ENCODE measurements at places on chromosomes 13 and 19.

DNA sequence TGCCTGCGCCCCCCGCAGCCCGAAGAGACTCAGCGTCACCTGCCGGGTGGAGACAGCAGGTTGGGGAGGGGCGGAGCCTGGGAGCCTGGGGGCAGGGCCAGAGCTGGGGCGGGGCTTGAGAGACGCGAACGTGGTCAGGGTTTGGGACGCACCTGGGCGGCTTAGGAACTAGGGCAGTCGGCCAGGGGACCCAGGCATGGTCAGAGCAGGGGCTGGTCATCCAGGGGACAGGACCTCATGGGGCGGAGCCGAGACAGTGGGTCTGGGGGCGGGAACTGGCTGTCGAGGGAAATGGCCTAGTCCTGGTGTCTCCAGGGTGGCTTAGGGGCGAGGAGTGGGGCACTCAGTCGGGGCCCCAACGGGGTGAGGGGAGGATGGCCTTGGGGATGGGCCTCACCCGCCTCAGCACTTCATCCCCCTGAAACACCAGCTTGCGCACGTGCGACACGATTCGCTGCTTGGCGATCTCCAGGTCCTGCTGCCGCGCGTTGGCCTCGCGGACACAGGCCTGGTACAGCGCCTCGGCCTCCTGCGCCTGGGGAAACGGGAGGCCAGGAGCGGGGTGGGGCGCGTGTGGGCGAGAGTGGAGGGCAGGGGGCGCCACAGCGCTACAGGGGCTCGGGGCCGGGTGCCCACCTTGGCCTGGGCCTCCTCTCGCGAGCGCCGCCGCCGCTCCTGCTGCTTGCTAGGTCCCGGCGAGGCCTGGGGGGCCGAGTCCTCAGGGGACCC is 5.8 kb downstream of the GMIP start:
- no peak for DNase-seq

DNA sequence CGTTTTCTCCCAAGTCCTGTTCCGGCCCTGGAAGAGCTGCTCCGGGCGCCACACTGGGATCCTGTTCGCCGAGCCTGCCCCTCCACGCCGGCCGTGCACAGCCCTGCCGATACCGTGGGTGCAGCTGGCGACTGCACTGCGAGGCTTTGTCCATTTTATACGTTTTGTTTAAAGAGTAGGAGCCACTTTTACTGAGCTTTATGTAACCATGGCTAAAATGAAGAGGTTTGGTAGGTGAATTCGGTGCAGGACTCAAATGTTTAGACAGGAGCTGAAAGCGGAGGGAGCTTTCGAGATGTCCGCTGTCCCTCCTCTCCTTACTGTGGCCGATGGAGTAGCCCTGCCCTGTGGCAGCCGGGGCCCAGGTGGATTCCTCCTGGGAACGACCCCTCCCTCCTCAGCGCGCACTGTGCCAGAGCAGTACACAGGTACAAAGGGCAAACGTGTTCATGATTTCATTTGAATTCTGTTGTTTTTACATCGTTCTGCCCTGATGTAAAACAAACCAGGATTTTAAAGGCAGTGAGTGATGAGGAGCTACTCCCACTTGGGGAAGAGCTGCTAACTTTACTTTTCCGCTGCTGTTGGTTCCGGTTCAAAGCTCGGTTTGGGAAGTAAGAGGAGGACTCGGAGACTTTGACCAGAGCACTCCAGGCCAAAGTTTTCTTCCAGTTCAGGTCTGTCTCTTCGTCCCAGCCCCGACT is 1.7 kb downstream of the COL4A2 start:
- no peak for DNase-seq

DNA sequence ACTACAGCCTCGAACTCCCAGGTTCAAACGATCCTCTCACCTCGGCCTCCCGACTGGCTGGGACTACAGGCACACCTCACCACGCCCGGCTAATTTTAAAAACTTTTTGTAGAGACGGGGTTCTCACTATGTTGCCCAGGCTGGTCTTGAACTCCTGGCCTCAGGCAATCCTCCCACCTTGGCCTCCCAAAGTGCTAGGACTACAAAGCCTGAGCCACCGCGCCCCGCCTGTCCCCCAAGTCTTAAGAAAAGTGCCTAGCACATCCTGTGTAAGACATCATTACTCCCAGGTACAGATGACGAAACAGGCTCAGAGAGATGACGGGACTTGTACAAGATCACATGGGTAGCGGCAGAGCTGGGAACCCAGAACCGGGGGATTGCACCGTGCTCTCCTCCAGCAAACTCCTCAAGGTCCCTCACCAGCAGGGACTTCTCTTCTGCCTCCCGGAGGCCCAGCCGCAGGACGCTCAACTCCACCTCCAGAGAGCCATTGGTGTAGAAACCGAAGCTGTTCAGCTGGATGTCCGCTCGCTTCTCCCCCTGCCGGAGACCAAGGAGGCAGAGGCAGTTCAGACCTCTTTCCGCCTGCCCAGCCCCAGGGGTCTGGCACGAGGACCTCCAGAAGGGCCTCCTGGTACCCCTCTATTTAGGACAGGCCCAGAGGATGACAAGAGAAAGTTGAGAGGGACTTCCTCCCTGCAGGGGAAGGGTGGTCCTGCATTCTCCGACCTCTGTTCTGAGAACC is 1.0 kb downstream of the GPR108 start:
- peak; percentile 42 for DNase-seq

- DNase-seq: no peak
Measured at GRCh38 chr13:39540929-39541605, 61.9 kb downstream of the LHFPL6 start.

GRCh38 chr19:20321139-20321763 is 154.2 kb downstream of the ZNF486 start:
- DNase-seq: no peak

DNA sequence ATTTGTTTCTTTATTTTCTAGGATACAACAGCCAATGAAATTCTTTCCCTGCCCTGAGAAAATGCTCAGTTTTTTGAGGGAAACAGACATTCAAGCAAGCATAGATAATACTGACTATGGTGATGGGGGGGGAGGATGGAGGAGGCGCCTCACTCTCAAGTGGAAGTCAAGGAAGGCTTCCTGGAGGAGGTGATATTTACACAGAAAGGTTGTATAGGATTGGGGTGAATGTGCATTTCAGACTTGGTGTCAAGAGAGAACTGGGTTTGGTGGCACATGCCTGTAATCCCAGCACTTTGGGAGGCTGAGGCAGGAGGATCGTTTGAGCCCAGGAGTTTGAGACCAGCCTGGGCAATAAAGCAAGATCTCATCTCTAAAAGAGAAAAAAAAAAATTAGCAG is 12.2 kb upstream of the ADGRE1 start:
- no peak for DNase-seq

GRCh38 chr13:65615506-65615905 is 1614.6 kb downstream of the PCDH9 start:
- DNase-seq: no peak

- DNase-seq: no peak
Measured at GRCh38 chr13:29562786-29563438, 32.6 kb downstream of the SLC7A1 start.

DNA sequence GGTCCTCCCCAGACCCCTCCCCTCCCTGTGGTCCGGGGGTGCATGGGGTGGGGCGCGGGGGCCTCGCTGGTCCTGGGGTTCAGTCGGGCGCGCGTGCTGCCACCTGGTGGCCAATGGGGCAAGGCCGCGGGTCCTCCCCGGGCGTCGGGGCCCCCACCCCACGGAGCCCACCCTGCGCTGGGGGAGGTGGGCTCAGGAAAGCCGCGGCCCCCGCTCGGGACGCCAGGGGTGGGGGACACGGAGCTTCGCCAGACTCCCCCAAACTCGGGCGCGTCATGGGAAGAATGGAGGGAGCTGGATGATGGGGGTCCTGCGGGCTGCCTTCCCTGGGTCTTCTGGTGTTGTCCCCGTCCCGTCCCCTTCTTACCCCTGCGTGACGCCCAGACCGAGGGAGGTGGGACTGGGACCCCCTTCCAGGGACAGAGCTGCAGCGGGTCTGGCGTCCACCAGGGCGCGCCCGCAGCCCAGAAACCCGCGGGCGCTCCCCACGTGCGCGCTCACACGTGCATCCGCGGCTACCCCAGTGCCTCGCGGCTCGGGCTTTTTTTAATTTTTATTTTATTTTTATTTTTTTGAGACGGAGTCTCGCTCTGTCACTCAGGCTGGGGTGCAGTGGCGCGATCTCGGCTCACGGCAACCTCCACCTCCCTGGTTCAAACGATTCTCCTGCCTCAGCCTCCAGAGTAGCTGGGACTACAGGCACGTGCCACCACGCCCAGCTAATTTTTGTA is 19.8 kb upstream of the TCF3 start:
- DNase-seq: peak; percentile 58

GRCh38 chr13:44573071-44573470 is 3.1 kb downstream of the TSC22D1 start:
- DNase-seq: no peak

- DNase-seq: no peak
Measured at GRCh38 chr13:108561149-108561548, 68.3 kb upstream of the MYO16 start.

DNA sequence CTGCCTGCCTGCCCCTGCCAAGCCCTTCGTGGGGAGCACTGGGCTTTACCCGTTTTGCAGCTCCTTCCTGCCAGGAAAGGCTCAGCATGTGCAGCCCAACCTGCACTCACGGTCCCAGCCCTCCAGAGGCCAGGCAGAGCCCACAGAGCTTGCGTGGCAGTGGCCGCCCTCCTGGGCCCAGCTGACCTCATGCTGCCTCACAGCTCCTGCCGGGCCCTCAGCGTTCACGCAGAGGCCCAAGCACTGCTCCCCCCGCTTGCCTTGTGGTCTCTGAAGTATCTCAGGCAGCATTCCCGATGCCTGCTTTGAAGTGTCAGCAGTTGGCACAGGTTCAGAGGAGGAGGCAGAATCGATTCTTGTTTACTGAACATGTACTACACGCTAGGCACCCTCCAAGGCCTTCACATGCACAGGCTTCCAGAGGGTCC is 32.5 kb downstream of the CAPN12 start:
- no peak for DNase-seq

DNA sequence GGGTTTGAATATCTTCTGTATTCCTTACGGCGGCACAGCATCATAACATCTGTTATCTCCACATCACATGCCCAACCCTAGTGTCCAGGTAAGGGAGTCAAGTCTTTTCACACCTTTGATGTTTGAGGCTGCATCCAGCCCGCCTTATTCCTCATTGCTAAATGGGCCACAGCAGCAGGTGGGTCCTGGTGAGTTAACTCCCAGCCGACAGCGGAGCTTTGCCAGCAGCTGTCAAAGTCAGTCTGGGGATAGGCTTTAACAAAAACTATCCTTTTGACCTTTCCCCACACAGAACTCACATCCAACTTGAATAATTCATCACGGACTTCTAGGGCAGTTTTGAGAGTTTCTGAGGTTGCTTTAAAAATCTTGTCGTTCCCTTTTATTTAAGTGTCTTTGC is 235.1 kb downstream of the DLEU7 start:
- DNase-seq: no peak

DNA sequence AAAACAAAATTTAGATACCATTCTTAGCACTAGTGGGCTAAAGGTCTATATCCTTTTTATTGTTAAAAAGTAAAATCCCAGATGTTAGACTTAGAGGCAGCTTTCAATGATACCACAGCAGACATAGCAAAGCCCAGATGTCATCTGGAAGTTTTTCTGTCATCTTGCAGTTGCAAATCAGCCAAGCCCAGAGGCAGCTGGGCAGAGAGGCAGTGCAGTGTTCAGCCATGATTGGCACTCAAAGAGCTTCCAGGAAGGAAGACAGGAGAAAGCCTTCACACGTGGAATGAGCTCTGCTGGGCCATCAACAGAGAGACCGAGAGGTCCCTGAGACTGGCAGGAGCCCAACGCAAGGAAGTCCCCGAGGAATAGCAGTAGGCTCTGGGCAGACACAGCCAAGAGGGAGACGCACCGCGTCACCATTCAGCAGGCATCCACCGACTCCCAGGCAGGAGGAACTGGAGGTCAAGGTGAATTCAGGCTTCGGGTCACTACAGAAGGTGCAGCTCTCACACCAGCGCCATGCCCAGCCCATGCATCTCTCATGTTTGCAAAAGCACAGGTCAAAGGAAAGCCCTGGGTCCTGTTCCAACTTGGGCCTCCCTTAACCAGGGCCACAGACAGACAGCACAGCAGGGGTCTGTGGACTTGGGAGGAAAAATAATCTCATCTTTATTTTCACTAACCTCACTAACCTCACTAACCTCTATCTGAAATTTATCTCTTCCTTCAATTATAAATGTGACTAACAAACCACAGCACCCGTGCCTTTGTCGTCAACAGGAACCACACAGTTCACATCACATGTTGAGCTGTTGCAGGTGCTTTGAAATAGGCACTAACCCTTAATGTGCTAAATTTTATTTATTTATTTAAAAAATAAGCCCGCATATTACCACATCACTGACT is 54.9 kb downstream of the TUBGCP3 start:
- DNase-seq: no peak

- DNase-seq: no peak
Measured at GRCh38 chr19:44356383-44357111, at the start of gene ZNF112. Gene ZNF112, minus strand, starts transcription at chr19:44356680. Its CDS starts 16,141 bp downstream, at chr19:44340539.

- DNase-seq: no peak
Measured at GRCh38 chr13:25806264-25806974, 245.4 kb downstream of the SHISA2 start.

All from T-helper 17 cell (primary cell).